Activated naive CD4-positive, alpha-beta T cell treated with Interleukin-2 at 50 U/mL for 16 hours (primary cell): ENCODE measurements at places on chromosomes 3 and 15.

DNA sequence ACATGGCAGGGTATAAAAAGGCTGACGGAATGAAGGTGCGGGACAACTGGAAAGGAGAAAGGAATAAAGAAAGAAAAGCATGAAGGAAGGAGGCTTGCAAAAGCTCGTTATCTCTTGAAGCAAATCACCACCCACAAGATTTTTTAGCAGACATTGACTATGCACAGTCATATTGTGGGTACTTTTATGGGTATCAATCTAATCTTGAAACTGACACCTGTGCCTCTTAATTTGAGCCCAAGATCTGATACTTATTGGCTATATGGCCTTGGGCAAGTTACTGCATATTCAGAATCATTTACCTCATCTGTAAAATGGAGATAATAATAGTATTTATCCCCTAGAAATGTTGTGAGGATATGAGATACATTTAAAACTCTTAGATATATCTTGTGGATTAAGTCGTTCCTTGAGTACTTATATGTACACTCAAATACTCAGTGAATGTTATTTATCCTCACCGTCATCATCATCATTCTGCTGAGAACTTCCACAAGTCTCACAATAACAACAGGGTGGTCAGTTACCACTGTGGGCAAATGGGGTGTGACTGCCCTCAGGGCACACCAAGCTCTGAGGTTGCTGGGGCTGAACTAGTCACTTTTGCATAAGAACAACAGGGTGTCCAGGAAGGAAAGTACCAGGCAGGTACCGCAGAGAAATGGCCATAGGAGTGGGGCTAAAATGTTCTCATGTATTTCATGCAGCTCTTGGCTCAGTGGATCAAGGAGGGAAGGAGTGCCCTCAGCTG lies 266.1 kb downstream of the SLC9A9 start:
- no peak for DNase-seq

GRCh38 chr15:93801206-93801605 lies 430.2 kb upstream of the MCTP2 start:
- DNase-seq: no peak

GRCh38 chr3:108189440-108189839 lies 32.8 kb downstream of the IFT57 start:
- no peak for DNase-seq

DNA sequence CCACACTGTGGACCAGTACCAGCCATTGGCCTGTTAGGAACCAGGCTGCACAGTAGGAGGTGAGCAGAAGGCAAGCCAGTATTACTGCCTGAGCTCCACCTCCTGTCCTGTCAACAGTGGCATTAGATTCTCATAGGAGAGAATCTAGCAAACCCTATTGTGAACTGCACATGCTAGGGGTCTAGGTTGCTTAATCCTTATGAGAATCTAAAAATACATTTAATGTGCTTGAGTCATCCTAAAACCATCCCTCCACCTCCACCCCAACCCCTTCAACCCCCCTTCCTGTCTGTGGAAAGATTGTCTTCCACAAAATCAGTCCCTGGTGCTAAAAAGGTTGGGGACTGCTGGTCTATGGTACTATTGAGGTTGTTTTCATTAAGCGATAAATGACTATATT lies 49.3 kb upstream of the KCNAB1 start:
- DNase-seq: no peak

DNA sequence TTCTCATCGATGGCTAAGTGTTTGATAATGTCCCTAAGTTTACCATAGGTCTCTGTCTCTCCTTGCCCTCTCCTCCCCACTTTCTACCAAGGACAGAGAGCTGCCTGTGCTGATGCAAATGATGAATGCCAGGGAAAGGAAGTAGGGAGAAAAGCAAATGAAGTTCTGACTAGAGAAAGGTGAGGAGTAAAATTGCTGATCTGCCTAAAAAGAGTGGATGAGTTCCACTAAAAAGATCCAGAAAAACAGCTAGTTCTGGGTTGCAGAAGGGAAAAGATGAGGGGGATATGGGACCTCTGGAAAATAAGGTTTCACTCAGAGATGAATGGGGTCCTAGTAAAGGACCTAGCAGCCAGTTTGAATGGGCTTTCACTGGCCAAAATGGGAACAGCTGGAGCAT lies 13.8 kb downstream of the MYZAP start:
- no peak for DNase-seq

- no peak for DNase-seq
These were observed 22.2 kb upstream of the NRROS start for GRCh38 chr3:196617256-196617655.

GRCh38 chr15:56568466-56569167 lies 103.7 kb upstream of the MNS1 start:
- no peak for DNase-seq

- no peak for DNase-seq
These were observed 39.0 kb downstream of the U2SURP start for GRCh38 chr3:143040261-143040879.

DNA sequence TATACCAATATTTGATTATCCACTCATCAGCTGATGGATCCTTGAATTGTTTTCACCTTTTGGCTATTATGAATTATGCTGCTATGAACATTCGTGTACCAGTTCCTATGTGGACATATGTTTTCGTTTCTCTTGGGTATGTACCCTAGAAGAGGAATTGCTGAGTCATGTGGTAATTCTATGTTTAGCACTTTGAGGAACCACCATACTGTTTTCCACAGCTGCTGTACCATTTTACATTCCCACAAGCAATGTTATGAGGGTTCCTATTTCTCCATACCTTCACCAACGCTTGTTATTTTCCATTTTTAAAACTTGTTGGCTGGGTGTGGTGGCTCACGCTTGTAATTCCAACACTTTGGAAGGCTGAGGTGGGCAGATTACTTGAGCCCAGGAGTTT lies 62.9 kb downstream of the RPLP1 start:
- no peak for DNase-seq

GRCh38 chr3:106058475-106058874 lies 189.7 kb upstream of the CBLB start:
- no peak for DNase-seq

DNA sequence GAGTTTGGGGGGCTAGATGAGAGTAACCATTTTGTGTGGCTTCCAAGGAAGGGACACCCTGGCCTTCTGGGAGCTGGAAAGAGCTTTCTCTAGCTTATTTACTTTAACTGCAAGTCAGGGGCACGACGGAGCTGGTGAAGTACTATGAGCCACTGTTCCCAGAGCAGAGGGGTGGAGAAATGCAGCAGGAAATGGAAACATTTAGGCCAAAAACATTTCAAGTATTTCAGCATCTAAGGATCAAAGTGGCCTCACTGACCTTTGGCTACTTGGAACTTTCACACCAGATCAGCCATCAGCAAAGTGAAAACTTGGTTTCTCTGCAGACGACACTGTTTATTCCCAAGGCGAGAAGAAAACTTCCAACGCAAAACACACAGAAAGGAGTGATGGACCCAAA lies 7.9 kb downstream of the DGKG start:
- no peak for DNase-seq

- DNase-seq: no peak
These were observed 14.6 kb downstream of the PCNP start for GRCh38 chr3:101588616-101589015.

DNA sequence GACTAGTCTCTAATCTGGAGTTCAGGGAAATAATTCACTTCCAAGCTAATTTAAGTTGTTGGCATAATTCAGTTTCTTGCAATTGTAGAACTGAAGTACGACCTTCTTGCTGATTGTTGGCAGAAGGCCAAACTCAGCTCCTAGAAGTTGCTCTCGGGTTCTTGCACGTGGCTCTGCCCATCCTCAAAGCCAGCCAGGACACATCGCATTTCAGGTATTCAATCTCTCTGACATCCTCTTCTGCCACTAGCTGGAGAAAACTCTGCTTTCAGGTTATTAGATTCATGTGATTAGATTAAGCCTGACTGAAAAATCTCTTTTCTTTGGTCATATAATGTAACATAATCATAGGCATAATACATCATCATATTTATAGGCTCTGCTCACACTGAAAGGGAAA lies 362.0 kb downstream of the ZPLD1 start:
- no peak for DNase-seq

- DNase-seq: peak; percentile 80
These were observed 24.7 kb downstream of the GPR15 start for GRCh38 chr3:98556164-98557130.

GRCh38 chr3:114272271-114272670 lies 21.6 kb upstream of the TIGIT start:
- no peak for DNase-seq

DNA sequence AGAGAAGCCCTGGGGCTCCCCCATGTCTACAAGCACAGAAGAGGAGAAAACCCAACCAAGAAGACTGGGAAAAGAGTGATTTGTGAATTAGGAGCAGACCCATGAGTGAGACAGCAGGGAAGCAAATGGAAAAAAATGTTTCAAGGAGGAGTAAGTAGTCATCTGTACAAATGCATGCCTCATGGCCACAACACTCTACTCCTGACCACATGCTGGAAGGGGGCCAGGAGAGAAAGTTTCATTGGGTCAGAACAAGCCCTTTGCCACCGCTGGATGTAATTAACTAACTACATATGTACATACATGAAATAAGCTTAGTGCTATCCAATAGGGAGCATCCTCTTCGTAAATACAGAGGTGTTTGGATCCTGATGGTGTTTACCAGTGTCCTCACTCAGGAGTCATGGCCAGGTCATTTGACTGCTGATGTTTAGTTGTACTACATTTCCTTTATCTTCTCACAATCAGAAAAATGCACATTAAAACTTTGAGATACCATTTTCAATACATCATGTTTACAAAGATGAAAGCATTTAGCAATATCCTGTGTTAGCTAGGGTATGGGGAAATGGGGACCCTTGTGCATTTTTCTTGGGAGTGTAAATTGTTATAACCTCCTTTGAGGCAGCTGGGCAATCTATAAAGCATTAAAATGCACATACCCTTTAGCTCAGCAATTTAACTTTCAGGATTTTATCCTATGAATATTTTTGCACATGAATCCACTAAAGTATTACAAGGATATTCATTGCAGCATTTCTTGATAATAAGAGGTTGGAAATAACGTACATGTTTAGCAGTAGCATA lies 27.1 kb downstream of the CLRN1 start:
- no peak for DNase-seq

DNA sequence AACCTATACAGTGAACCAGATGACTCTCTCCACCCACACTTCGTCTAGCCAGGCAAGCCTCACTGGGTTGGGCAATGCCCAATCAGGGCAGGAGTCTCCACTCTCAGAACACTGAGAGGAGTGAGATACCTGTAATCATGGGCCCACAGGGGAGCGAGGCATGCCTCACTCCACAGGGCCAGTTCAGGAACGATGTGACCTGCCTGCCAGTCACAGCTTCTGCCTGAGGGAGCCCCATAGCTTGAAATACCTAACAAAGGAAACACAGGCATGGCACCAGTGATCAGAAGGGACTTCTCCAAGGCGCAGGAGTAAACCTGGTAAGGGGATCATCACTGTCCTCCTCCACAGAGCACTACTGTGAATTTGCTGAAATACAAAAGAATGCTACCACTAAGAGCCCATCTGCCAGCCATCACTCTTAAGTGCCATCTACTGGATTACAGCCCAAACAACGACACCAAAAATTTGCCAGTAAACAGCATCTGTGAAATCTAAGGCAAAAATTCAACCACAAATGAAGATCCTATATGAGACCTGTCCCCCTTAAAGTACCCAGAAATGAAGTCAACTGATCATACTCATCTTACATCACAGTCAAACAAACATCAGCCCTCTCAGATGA lies 689.9 kb upstream of the SEMA6D start:
- DNase-seq: no peak

DNA sequence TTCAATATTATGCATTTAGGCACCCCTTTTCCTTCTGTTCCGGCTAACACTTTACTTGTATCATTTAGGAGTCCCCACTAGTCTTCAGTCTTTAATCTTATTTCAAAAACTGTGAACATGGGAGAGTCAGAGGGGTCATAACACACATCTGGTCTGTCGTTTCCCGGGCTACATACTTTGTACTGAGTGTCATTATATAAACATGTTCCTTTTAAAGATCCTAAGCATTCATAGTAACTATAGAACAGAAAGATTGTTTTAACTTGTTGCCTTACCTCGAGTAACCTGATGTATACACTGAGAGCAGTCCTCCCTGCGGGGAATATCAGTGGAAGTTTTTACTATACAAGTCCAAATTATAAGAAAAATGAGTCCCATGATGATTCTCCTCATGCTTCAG lies 78.2 kb upstream of the VEPH1 start:
- DNase-seq: no peak

- DNase-seq: no peak
These were observed 301.6 kb downstream of the ZPLD1 start for GRCh38 chr3:102736288-102736974.

DNA sequence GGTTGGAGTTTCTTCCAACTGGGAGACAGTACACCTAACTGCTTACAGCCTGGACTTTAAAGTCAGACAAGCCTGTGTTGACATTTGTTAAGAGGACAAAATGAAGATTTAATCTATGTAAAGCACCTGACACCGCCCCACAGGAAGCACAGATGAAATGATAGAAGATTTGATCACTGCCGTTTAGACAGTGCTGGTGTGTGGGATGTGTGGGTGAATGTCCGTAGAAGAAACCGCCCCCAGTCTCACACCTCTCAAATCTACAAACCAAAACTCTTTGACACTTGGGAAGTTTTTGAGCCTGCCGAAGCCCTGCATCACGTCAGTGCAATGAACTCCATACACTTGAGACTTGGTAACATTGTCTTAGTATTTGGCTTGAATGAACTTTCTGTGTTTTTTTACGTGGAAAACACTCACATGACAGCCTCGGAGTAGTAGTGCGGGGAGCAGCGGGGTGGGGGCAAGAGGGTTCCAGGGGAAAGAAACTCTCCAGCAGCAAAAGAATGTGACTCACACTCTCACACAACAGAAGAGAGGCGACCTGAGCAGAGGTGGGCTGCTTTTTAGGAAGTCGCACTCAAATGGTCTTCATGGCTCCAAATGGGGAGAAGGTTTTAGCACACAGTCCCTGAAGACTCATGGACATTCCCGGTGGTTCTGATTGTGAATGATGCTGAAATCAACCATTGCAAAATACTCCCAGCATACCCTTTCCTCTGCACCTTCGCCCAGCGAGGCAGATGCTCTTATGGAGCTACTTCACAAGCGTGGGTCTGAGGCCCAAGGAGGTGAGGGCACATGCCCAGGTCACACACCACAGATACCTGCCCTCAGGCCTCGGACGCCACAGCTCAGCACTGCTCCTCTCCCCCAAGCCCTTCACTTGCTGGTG lies 79.2 kb downstream of the SRGAP3 start:
- no peak for DNase-seq
